ENCODE measurements at places on chromosomes 1 and 21.

DNA sequence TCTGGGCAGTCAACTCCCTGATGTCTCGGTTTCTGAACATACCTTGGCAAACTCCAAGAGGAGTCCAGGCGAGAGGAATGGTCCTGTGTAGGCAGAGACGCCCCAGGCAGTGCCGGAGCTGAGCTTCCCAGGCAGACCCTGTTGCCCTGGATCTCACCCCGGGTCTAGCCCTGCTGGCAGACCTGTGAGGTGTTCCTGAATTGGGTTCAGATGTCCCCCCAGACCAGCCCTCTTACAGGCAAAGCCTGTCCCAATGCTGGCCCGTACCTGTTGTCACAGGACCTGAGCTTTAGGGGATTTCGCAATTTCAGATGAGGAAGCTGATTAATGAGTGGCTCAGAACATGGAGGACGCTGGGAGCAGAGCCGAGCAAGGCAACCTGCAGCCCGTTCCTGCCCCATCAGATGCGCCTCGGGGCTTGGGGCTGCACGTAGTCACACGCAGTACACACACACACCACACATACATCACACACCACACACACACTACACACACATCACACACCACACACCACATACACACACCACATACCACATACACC lies 38.5 kb upstream of the PDE9A start:
- DNase-seq = peak; percentile 83

- DNase-seq = peak; percentile 9
These were observed 11.4 kb downstream of the UBASH3A start for GRCh38 chr21:42414928-42415769.

DNA sequence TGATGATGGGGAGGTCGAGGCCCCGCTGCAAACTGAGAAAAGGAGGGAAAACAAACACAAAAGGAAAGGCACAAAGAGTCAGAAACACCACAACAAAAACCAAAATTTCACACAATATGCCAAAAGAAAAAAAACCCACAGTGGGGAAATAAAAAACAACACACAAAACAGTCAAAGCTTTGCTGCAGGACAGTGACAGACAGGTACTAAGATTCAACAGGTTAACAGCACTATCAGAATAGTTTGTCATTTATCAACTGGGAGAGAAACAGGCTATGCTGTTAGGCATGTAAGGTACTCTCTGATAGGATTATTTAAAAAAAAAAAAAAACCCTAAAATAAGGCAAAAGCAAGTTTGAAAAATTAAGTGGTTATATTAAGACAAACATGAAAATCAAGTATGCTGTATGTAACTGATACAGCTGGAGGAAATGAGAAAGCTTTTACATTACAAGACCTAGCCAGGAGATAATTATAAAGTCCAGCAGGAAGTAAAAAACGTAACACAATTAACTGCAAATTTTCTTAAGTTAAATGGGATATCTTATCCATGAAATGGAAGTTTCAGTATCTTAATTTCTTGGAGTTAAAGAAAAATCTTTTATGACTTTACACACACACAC lies 179.0 kb downstream of the EIF4G3 start:
- no peak for DNase-seq

DNA sequence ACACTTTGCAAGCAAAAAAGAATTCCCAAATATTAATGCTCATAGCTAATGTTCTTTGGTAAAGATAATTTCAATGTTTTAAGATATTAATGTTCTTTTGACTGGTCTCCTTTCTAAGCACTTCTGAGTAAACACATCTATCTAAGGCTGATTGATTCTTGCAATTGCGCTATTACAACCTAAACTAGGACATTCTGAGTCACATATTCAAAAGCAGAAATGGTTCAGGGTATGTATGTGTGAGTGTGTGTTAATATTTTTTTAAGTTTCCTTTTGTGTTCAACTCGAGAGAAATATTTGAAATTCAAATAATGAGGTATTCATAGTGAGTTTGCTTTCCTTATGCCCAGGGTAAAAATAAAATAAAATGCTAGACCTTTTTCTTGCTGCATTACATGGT lies 203.6 kb upstream of the GRIK3 start:
- no peak for DNase-seq

- no peak for DNase-seq
These were observed 22.6 kb upstream of the IL20 start for GRCh38 chr1:206842854-206843253.

GRCh38 chr1:171740356-171740863 lies 1.5 kb downstream of the VAMP4 start:
- no peak for DNase-seq

DNA sequence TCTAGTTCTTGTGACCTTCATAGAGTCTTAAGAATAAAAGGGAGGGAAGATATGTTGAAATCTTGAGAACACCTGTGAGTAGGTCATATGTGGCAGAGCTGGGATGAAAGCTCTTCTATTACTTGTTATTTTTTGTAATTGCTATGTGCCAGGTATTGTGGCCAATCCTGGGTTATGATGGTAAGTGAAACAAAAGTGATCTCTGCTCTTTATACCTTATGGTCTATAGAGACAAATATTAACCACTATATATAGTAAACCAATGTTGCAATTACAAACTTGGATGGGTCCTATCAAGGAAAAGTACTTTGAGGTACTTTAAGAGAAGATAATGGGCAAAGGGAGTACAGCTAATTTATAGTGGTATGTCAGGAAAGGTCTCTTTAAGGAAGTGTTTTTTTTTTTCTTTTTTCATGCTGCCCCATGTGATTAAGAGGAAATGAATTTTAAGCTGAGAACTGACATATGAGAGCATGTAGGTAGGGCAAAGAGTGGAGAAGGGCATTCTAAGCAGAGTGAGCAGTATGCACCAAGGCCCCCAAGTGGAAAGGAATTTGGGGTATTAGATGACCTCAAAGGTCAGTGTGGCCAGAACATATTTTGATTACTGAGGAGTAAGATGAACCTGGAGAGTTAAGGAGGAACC lies 43.3 kb downstream of the POU2F1 start:
- DNase-seq = peak; percentile 14

DNA sequence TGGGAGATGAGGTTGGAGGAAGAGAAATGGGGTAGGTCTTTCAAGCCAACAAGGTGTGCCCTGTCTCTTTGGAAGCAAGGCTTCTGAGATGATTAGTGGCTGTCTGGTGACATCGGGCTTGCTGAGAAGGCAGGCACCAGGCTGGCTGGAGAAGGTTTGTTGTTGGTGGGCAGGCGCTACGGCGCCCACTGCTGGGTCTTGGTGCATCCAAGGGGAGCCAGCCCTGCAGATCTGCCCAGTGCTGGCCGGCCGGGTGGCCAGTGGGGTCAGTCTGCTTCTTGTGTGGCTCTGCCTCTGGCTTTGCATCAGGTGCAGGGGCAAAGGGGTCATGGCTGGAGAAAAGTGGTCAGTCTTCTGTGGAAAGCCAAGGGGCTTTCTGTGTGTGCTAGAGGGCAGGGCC lies 126.2 kb downstream of the TLR5 start:
- no peak for DNase-seq

DNA sequence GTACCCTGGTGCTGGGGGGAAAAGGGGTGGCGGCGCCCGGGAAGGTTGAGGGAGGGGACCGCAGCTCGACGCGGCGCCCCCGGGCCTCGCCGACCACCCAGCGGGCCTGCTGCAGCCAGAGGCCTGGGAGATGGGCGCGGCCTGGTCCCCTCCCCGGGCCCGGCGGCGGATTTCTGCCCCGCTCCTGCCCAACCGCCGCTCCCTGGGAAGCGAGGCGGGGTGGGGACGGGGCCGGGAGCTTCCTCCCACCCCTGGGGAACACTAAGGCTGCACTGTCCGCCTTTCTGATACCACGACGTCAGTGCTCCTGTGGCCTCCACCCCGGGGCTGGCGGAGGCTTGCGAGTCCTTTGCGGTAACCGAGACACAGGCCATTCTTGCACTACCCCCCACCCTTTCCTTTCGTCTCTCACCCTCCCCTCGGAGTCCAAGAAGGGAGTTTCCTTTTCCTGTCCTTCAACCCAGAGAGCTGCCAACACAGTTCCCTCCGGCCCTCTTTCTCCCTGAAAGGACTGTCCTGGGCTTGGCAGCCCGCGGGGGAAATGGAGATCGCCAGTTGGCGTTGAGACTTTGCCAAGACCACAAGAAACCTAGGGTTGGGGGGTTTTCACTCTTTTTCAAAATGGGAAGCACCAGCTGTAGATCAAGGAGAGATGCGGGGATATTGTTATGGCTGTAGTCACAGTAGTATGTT lies 742 bp downstream of the SH3GLB1 start:
- peak; percentile 52 for DNase-seq

GRCh38 chr1:52904927-52905698 lies 16.4 kb downstream of the ECHDC2 start:
- no peak for DNase-seq

DNA sequence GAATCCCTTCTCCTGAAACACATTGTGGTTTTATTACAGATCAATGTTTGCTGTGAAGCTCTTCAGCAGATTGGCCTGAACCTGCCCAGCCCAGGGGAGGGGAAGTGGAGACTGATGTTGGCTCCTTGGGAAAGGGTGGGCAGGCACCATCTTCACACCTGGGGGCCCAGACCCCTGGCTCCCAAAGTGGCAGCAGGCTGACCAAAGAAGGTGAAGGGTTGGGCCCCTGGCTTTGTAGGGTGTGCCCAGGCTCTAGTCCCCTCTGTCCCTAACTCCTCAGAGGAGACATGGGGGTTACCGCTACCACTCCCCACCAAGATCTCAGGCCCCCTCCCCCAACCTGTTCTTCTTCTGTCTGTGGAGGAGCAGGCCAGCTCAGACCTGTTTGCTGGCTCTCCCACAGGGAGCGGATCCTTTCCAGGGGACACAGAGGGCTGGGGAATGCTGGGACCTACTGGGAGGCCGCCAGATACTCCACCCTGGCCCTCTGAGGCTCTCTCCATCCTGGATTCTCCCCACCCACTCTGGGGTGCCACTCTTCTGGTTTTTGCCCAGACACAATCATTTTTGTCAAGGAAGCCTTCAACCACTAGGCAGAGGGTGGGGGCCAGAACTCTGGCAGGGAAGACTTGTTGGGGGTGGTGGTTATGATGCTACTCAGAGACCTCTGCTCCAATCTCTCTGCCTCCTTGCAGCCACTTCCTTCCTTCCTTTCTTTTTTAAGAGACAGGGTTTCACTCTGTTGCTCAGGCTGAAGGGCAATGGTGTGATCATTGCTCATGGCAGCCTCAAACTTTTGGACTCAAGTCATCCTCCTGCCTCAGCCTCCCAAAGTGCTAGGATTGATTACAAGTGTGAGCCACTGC lies 5.0 kb upstream of the EFNA3 start:
- DNase-seq = no peak

GRCh38 chr1:223811634-223812101 lies 34.1 kb downstream of the TP53BP2 start:
- peak; percentile 28 for DNase-seq

DNA sequence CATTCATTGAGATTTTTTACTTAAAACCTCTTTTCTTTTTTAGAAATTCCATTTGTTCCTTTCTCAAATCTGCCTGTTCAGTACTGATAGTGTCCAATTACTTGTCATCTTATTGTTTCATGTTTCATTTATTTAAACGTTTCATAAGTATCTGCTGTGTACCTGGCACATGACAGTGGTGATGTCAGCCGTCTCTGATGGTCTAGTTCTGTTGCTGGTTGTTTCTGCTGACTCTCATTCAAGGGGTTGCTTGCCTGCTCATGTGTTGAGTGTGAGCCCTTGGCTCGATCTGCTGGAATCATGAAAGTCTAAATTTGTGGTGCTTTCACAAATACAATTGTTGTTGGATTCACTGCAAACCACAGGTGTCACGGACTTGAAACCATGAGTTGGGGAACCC lies 25.5 kb upstream of the C2CD2 start:
- DNase-seq = peak; percentile 18

DNA sequence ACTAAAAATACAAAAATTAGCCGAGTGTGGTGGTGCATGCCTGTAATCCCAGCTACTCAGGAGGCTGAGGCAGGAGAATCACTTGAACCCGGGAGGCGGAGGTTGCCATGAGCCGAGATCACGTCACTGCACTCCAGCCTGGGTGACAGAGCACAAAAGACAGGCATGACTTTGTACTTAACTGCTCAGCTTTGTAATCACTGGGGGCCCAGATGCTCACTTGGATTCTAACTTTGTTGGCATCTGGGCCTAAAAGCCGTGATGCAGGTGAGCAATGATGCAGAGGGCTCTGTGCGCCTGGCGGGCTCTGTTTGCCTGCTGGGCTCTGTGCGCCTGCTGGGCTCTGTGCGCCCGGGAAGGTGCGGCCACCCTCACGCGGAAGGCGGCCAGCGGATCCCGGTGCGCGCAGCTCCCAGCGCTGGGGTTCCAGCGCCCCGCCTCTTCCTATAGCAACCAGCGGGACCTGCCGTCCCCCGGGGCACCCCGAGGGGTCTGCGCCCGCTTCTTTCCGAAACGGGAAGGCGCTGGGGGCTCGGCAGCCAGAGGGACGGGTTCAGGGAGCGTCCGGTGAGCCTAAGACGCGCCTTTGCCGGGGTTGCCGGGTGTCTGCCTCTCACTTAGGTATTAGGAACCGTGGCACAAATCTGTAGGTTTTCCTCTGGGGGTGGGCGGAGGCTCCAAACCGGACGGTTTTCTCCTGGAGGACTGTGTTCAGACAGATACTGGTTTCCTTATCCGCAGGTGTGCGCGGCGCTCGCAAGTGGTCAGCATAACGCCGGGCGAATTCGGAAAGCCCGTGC lies 31.7 kb downstream of the PRMT2 start:
- peak; percentile 35 for DNase-seq

DNA sequence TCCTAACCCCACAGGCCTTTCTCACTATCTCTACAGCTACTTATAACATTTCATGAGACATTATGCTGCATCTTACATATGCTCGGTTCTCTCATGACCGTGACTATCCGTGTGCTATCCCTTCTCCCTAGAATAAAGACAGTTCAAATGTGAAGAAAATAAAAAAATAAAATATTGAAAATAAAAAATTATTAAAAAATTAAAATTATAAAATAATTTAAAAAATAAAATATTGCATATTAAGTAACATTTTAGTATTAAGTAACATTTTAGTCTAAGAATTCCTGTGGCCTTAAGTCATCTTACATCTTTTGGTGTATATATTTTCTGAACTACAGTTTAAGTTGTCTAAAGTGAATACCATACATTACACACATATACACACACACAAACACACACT lies 415.5 kb downstream of the DPYD start:
- no peak for DNase-seq

DNA sequence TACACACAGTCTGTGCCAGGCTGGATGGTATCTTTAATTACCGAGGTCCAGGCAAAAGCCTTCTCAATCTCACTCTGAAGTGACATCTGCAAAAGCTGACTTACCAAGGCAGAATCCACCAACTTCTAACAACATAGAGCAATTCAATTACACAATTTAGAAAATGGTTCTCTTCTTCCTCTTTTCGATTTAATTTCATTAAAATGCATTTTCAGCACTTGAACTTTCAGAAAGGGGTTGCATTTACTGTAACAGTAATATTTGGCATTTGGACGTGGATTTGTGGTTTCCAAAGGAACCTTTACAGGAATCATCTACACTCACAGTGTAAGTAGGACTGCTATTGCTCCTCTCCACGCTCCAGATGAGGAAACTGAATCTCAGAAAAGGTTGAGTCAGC lies 53.3 kb downstream of the ERO1B start:
- no peak for DNase-seq

DNA sequence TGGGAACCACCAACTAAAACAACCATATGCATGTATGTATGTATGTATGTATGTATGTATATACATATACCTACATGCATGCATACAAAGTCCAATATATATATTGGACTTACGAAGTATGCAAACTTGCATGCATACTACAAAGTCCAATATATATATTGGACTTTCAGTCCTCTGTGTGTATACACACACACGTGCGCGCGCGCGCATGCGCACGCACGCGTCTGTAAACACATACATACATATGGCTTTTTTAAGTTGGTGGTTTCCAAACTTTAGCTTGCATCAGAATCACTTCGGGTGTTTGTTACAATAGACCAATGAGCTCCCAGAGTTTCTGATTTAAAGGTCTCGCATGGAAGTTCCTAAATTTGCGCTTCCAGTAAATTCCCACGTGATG lies 197.5 kb upstream of the C1orf87 start:
- no peak for DNase-seq

Measured in foreskin keratinocyte (primary cell).